ENCODE measurements at places on chromosomes 3 and 15.

DNA sequence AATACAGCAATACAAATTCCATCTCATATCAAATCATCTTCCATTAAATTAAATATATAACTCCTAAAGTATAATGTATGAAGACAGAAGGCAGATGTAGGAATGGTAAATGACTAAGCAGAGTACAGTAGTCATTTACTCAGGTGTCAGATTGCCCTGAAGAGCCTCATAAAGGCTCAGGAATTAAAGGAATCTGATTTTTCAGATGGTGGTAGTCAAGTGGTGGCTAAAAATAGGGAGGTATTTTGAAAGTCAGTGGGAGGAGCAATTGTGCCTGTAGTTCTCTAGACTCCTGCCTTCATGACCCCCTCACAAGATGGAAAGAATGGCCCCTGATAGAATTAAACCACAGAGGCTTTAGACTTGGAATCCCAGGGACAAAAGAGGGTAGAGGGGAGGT is 142.7 kb upstream of the SYNPR start:
- DNase-seq, result no peak

- no peak for DNase-seq
These were observed 6.1 kb upstream of the KBTBD12 start for GRCh38 chr3:127908951-127909350.

GRCh38 chr3:57142411-57142723 is 22.8 kb downstream of the IL17RD start:
- DNase-seq, result no peak

- no peak for DNase-seq
These were observed 86.3 kb upstream of the TCF12 start for GRCh38 chr15:56832125-56832524.

DNA sequence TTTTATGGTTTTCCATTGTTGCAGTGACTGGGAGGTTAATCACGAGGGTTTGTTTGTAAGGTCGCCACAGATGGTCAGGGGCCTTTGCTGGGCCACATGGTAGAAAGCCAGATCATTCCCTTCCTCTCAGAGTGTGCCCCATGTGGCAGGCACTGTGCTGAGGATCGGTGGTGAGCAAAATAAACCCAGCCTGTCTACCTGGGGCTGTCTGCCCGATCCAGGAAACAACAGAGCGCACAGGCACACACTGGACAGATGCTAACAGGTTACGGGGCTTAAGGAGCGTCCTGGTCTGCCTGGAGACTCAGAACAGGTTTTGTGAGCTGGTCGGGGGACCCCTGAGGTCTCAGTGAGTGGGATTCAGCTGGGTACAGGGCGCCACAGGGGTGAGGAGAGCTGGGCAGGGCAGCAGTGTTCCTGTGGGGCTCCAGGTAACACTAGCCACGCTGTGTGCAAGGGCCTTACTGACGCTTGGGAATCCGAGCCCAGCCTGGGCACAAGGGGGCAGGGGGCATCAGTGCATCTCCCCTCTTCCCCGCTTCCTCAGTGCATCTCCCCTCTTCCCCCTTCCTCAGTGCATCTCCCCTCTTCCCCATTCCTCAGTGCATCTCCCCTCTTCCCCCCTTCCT is 136.4 kb downstream of the DNAJB8 start:
- DNase-seq, result no peak

GRCh38 chr15:22988811-22989210 is 8.6 kb upstream of the CYFIP1 start:
- DNase-seq, result no peak

Data from activated naive CD4-positive, alpha-beta T cell (primary cell).